ENCODE measurements at places on chromosomes 4 and X.

- no peak for DNase-seq
These were observed 1041.0 kb upstream of the TENM3 start for GRCh38 chr4:181202240-181202639.

DNA sequence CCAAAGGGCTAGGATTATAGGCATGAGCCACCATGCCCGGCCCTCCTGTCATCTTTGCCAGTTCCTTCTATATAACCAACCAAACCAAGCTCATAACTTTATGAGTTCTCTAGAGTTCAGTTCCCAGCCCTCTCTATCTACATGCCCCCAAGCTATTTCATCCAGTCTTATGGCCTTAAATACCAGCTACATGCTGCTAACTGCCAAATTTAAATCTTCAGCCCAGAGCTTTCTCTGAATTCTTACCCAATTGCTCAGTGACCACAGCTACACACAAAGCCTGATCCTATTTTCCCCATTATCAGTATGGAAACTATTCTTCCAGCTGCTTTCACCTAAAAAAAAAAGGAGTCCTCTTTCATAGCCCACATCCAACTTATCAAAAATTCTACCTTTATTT, 23.1 kb downstream of the TMEM184C start:
- DNase-seq = no peak

DNA sequence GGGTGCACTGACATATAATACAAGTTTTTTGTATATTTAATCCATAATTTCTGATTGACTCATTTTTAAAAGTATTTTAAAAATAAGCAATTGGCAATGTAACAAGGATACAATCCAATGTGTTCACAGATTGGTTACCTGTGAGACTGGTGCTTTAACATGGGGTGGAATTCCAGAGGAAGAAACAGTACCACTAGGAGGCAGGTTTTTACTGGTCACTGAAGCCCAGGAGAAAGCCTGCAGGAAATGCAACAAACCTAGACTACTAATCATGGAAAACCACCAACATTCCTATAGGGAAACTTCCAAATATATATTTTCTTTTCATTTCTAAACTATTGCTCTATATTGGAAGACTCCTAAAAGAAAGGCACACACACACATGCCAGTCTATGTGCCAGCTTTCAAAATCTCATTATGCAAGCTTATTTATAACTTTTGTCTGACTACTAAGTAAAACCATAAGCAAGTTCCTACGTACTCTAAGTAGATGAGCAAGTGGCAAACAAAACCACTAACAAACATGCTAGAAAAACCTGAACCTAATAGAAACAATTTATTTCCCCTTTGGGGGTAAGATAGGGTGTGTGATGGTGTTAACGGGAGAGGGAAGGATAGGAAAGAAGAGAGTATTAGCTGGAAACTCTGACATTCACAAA, 19.2 kb downstream of the G3BP2 start:
- DNase-seq = no peak

GRCh38 chr4:57077550-57078343, 32.4 kb downstream of the IGFBP7 start:
- DNase-seq = no peak

DNA sequence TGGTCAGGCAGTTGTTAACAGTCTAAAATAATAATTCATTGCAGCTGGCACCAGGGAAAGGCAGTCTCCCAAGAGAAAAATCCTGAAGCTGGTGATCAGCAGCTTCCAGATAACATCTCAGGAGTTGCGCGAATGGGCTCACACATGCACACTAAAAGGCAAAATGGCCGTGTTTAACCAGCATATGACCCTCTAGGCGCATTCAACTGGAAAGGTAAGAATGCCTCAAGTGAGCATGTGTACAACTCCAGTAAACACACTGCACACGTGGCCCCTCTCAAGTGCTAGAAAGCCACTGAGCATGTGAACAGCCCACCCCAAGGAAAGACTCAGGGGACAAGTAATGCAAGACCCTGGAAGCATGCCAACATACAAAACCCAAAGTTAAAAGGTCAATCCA, 33.1 kb downstream of the STPG2 start:
- no peak for DNase-seq

DNA sequence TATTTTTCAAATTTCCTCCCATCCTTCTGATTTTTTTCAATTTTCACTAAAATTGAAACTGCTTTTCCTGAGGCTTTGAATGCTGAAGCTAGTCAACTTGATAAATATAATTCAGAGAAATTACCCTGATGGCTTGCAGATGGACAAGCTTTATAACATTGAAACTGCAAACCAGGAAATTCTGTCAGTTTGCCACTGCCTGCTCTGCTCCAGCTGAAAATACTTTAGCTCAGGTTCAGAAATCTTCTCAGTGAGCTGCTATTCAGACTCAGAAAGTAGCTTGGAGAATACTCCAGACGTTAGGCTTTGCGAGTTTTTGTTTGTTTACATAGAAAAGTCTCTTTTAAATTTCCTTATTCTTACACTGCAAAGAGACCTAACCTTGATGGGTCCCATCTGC, 1574.7 kb downstream of the STIM2 start:
- no peak for DNase-seq
